ENCODE measurements at places on chromosomes 1 and 21.

DNA sequence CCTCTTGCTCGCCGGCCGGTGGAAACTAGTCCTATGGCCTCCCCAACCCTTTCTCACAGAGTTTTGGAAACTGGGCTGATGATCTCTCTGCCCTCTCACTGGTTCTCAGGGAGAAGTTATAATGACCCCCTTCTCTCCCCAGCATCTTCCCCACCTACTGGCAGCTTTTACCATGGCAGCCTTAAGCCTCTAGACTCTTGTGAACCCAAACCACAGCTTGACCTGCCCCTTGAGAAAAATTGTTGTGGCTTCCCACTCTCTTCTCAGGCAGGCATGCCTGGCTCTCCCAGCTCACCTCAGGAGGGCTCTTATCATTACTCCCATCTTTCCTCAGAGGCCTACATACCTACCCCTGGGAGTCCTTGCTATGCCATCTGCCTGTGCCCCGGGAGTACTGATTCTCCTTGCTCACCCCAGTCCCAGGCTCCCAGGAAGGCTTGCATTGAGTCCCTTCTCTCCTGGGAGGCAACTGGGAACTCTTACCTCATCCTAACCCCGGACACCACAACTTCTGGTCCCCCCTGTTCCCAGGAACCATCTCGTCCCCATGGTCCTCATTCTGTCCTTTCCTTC lies 1.6 kb downstream of the NSUN4 start:
- H3K27me3 ChIP-seq, result no peaks in the 10 kb centered on the region
- peak; percentile 29 for DNase-seq
- peak overlapping the region; percentile 100 for H3K27ac ChIP-seq
- peak overlapping the region; percentile 100 for H3K4me3 ChIP-seq
- peaks cover 48% of the 10 kb centered on the region for H3K4me1 ChIP-seq
- peaks cover 12% of the 10 kb centered on the region for H3K36me3 ChIP-seq

DNA sequence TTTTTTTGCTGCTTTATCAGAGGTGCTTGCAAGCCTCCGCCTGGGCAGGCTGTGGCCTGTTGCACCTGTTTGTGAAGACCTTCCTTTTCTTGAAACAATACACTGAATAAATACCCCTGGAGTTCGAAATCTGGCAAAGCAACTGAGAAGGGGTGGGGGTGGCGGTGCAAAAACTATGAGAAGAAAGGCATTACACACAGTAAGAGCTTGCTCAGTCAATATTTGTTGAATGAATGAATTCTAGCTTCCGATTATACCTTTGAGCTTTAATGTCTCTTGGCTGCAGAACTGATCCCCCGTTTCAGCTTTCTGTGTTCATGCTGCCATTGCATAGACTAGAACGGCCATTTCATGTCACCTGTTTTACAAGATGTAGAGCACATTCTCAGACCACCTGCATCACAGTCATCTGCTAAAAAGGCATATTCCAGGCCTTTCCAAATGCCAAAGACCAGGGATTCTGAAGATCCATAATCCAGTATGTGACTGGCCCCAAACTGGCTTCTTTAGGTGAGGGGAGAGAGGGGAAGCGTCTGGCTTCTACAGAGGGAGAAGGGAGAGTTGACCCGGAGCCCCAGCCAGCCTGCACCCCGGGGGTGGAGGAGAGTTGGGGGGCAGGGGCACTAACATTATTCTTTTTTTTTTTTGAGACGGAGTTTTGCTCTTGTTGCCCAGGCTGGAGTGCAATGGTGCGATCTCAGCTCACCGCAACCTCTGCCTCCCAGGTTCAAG lies 111.5 kb downstream of the ETS2 start:
- DNase-seq, result no peak
- no peaks in the 10 kb centered on the region for H3K4me1 ChIP-seq
- H3K27ac ChIP-seq, result no peak overlapping the region
- H3K4me3 ChIP-seq, result no peak overlapping the region
- H3K36me3 ChIP-seq, result no peaks in the 10 kb centered on the region

GRCh38 chr1:93079685-93080141 lies 630 bp downstream of the MTF2 start:
- peaks cover 4% of the 10 kb centered on the region for H3K36me3 ChIP-seq
- H3K4me1 ChIP-seq, result peaks cover 44% of the 10 kb centered on the region
- peak overlapping the region; percentile 97 for H3K27ac ChIP-seq
- H3K27me3 ChIP-seq, result no peaks in the 10 kb centered on the region
- peak overlapping the region; percentile 99 for H3K4me3 ChIP-seq

- no peaks in the 10 kb centered on the region for H3K27me3 ChIP-seq
- H3K27ac ChIP-seq, result peak overlapping the region; percentile 87
- peak overlapping the region; percentile 81 for H3K4me3 ChIP-seq
Measured at GRCh38 chr21:34615487-34615814, 538 bp upstream of the RCAN1 start.

- no peaks in the 10 kb centered on the region for H3K27me3 ChIP-seq
- peaks cover 7% of the 10 kb centered on the region for H3K4me1 ChIP-seq
- no peak overlapping the region for H3K4me3 ChIP-seq
- peaks cover 7% of the 10 kb centered on the region for H3K36me3 ChIP-seq
Measured at GRCh38 chr1:117070124-117070523, 10.0 kb downstream of the TTF2 start.

- no peak for DNase-seq
- no peak overlapping the region for H3K4me3 ChIP-seq
- no peak overlapping the region for H3K27ac ChIP-seq
- H3K36me3 ChIP-seq, result no peaks in the 10 kb centered on the region
Measured at GRCh38 chr1:233237647-233238046, 57.9 kb downstream of the PCNX2 start.

GRCh38 chr1:156546267-156546666 lies 26.1 kb downstream of the IQGAP3 start:
- H3K36me3 ChIP-seq, result no peaks in the 10 kb centered on the region
- peaks cover 31% of the 10 kb centered on the region for H3K4me1 ChIP-seq
- no peaks in the 10 kb centered on the region for H3K27me3 ChIP-seq
- H3K4me3 ChIP-seq, result no peak overlapping the region
- no peak for DNase-seq

DNA sequence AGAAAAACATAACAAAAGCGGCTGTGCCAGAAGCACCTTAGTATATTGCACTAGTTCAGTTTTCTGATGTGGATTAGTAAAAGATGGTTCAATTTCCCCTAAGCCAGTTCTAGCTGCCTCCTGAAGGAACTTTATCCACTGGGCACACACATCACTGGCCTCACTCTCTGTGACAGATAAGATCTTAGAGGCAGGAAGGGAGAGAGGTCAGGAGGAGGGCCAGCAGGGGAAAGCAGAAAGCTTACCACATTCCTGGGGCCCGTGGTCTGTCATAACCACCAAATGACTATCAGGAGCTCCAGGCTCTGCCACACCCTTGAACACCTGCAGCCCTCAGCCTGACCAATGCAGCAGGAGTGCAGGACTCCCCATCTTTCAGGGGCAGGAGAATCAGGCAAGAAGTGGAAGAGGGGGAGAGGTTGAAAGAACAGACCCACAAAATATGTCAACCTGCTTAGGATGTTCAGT lies 37.8 kb downstream of the LRRC71 start:
- DNase-seq, result no peak
- peaks cover 13% of the 10 kb centered on the region for H3K4me1 ChIP-seq
- H3K27ac ChIP-seq, result no peak overlapping the region
- H3K36me3 ChIP-seq, result peaks cover 23% of the 10 kb centered on the region
- no peak overlapping the region for H3K4me3 ChIP-seq

- DNase-seq, result no peak
- H3K36me3 ChIP-seq, result no peaks in the 10 kb centered on the region
- H3K27ac ChIP-seq, result peak within 1 kb of the TSS; percentile 94
- H3K4me1 ChIP-seq, result peaks cover 38% of the 10 kb centered on the region
Measured at GRCh38 chr1:207051191-207051943, at the start of gene YOD1. Gene YOD1, minus strand, starts transcription at chr1:207051208. Its CDS starts 178 bp downstream, at chr1:207051030.

DNA sequence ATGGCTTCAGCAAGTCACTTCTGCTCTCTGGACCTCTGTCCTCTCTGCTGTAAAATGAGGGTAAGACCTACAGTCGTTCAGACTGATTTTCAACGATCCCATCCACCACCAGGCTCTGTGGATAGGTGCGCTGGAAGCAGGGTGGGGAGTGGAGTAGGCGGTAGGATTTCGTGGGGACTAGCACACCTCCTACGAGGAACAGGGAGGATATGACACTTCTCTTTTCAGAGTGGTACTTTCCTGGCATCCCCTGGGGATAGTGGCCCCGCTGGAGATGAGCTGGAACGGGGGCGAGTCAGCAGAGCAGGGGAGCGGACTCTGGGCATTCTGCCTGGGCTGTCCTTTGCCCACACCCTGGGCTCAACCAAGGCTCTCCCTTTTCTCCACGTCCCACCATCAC lies 17.7 kb downstream of the ETNK2 start:
- H3K27ac ChIP-seq, result no peak overlapping the region
- H3K27me3 ChIP-seq, result peaks cover 19% of the 10 kb centered on the region
- H3K36me3 ChIP-seq, result no peaks in the 10 kb centered on the region

DNA sequence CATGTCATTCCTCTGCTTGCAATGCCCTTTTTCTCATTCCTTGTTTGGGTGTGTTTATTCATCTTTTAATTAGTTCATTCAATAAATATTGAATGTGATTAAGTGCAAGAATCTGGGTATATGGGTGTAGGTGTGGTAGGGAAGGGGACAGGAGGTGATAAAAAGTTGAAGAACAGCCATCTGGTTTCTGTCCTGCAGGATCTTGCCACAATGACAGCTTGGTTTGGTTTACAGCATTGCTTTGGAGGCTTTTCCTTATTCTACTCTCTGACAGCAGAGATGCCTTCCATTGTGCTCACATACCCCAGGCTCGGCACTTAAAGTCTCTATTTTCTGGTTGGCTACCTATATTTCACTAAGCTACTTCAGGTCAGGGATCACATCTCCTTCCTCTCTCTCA lies 3.0 kb upstream of the REG4 start:
- H3K4me3 ChIP-seq, result no peak overlapping the region
- no peaks in the 10 kb centered on the region for H3K36me3 ChIP-seq
- DNase-seq, result no peak
- H3K27me3 ChIP-seq, result peaks cover 6% of the 10 kb centered on the region
- no peaks in the 10 kb centered on the region for H3K4me1 ChIP-seq
- H3K27ac ChIP-seq, result no peak overlapping the region

DNA sequence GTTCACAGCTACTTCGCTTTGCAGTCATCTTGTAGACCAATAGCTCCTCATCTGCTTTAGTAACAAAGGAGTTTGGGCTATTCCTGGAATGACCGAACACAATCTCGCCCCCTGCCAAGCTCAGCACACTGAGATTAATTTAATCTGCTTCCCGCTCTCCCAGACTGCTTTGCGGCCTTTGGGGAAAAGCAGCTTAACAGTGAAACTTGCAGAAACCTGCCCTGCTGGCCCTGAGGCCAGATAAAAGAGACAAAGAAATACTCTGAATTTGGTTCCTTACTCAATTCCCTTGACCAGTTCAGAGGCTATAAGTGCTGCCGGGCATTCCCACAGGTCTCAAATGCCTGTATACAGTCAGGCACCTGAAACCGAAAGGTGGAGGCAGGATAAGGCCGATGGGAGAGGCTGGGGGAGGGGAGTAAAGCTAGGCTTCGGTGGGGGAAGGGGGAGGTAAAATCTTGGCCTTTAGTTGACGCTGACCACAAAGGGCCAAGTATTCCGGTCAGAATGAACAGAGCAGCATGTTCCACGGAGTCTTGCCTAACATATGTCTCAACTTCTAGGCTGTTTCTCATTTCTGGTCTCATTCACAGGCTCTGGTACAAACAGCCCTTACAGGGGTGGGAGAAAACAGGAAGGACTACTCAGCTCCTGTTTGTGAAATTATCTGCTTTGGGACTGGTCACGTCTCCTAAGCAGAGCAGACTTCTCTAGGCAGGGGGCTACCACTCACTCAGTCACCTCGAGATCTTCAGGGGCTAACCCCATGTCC lies 17.7 kb upstream of the A3GALT2 start:
- H3K27ac ChIP-seq, result no peak overlapping the region
- DNase-seq, result no peak
- H3K27me3 ChIP-seq, result no peaks in the 10 kb centered on the region
- peaks cover 43% of the 10 kb centered on the region for H3K4me1 ChIP-seq
- H3K36me3 ChIP-seq, result peaks cover 2% of the 10 kb centered on the region

DNA sequence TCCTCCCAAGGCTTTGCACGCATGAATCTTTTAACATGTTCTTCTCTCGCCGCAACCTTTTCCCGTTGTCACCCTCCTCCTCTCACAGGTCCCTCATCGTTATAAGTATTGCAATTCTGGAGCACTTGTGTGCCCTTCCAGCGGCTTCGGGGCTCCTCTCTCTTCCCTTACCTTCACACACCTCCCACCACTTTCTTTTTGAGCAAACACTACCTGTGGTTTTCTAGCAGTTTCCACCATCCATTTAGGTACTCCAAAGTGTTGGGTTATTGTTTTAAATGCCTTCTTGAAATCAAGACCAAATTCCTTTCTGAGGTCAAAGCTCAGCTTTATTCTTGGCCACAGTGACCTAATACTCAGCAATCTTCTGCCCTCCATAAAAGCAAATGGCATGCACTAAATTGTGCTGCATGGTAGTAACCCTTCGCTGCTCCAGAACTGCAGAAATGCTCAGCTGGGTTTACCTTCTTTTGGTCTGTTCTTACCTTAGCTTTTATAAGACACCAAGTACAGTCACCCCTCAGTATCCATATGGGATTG lies 472.4 kb downstream of the SETD4 start:
- H3K36me3 ChIP-seq, result no peaks in the 10 kb centered on the region
- H3K4me1 ChIP-seq, result peaks cover 4% of the 10 kb centered on the region
- H3K27me3 ChIP-seq, result no peaks in the 10 kb centered on the region
- no peak overlapping the region for H3K27ac ChIP-seq

DNA sequence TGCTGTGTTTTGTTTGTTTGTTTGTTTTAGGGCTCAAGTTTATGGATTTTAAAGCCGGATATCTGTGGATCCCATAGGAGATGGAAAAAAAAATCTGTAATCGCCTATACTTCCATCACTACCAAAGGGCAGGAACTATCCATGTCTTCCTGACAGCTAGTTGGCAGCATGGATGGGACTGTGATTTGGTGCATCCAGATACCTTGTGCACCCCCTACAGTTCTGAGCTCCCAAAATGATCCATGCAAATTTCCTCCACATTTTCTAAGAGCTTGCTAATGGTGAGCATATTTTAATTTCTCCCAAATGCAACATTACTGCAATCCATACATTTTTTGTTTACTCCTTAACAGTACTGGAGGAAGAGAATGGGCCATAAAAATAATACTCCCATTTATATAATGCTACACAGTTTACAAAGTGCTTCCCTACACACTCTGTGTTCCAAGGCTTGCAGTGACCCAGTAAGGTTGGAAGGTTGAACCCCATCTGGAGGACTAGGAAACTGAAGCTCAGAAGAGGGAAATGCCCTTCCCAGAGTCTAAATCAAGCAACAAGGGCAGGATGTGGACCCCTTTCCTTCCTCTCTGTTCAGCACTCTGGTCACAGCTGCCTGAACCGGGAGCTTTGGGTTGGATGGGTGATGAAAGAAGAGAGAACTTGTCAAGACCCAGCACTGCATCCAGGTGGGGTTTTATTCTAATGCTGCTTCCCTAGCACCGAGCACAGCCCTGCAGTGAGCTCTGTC lies 48.0 kb downstream of the CAPN8 start:
- H3K4me1 ChIP-seq, result no peaks in the 10 kb centered on the region
- H3K36me3 ChIP-seq, result no peaks in the 10 kb centered on the region
- no peak overlapping the region for H3K27ac ChIP-seq
- no peak overlapping the region for H3K4me3 ChIP-seq
- no peak for DNase-seq

Measured in naive B cell (primary cell).